Right ventricle myocardium superior (tissue), 1 donor: ENCODE measurements at places on chromosomes 6 and 20. TPM values are rescaled to one million over a fixed set of nuclear protein-coding genes. Genes with fewer than 3 reads are reported as not detected.

Gene ZBP1
- total RNA-seq = not detected

Gene RAB44
- total RNA-seq = not detected

Gene TMEM14C
- total RNA-seq = 124 TPM

Gene SIRPB1
- 0.35 TPM for total RNA-seq

Gene GFOD1
- total RNA-seq = 46.2 TPM

Gene IL17F
- not detected for total RNA-seq

Gene SRMS
- total RNA-seq = not detected

Gene MUC21
- total RNA-seq = not detected

Gene HS3ST5
- not detected for total RNA-seq

Gene KCNQ5
- total RNA-seq = not detected

Gene MOG
- total RNA-seq = 10.3 TPM

Gene SLC12A5
- total RNA-seq = not detected

Gene ARFGEF2
- 36.8 TPM for total RNA-seq

Gene DUSP15
- total RNA-seq = 2.5 TPM

Gene MUCL3
- not detected for total RNA-seq

Gene TOX2
- 0.46 TPM for total RNA-seq

Gene ZKSCAN3
- total RNA-seq = 3.6 TPM

Gene HMGN3
- 148 TPM for total RNA-seq

Gene DNAH8
- 0.03 TPM for total RNA-seq

Gene ZBTB12
- 3.1 TPM for total RNA-seq

Gene CAPN11
- total RNA-seq = 0.43 TPM
